Osteoblast (primary cell): ENCODE measurements at places on chromosomes 4 and X. TPM values are rescaled to one million over a fixed set of nuclear protein-coding genes. Genes with fewer than 3 reads are reported as not detected.

The COX7B2 gene
- total RNA-seq = not detected in 2 replicates

The CDX4 gene
- total RNA-seq = not detected in 2 replicates

The BCORL1 gene
- total RNA-seq = 1.4 and 1.8 TPM in 2 replicates

The SPACA5 gene
- total RNA-seq = not detected in 2 replicates

The SRPK3 gene
- 0.36 TPM in 1 of 2 replicates, not detected in the other for total RNA-seq

The RASSF6 gene
- total RNA-seq = not detected in 2 replicates

The GSX2 gene
- total RNA-seq = not detected in 2 replicates

The DIPK2B gene
- not detected in 2 replicates for total RNA-seq

The CTSO gene
- 25.0 and 33.0 TPM in 2 replicates for total RNA-seq

The FAM184B gene
- total RNA-seq = under 0.01 TPM in 1 of 2 replicates, not detected in the other

The PDCL2 gene
- total RNA-seq = not detected in 2 replicates

The TCEAL6 gene
- total RNA-seq = not detected in 2 replicates

The GPAT3 gene
- 0.36 and 0.59 TPM in 2 replicates for total RNA-seq

The SCML2 gene
- 0.88 and 1.4 TPM in 2 replicates for total RNA-seq

The DUSP9 gene
- total RNA-seq = under 0.01 TPM in 2 replicates

The GPR34 gene
- 0.72 TPM in 1 of 2 replicates, not detected in the other for total RNA-seq

The RHOH gene
- total RNA-seq = under 0.01 TPM in 1 of 2 replicates, not detected in the other

The JCHAIN gene
- 2.2 and 2.9 TPM in 2 replicates for total RNA-seq

The SCD5 gene
- total RNA-seq = 9.4 and 11.9 TPM in 2 replicates

The SORBS2 gene
- 50.7 and 85.0 TPM in 2 replicates for total RNA-seq

The TMEM255A gene
- total RNA-seq = under 0.01 and 0.29 TPM in 2 replicates
